A549 treated with dexamethasone at 1 μM for 4 hours (cell line): ENCODE measurements at places on chromosomes 11 and 22. TPM values are rescaled to one million over a fixed set of nuclear protein-coding genes. Genes with fewer than 3 reads are reported as not detected.

Gene APOBEC3B
- 26.4 to 32.3 TPM (median 29.2 TPM) in 5 replicates for total RNA-seq

Gene CCS
- total RNA-seq: 24.4 to 32.1 TPM (median 27.6 TPM) in 5 replicates

Gene TRIM44
- total RNA-seq: 14.3 to 29.3 TPM (median 26.5 TPM) in 5 replicates

Gene UPK2
- total RNA-seq: 0.58 to 0.86 TPM (median 0.69 TPM) in 5 replicates

Gene LDHAL6A
- not detected in 5 replicates for total RNA-seq

Gene DEFB131B
- not detected in 5 replicates for total RNA-seq

Gene VWCE
- total RNA-seq: 0.28 to 0.90 TPM (median 0.54 TPM) in 5 replicates

Gene PPP6R2
- total RNA-seq: 7.6 to 14.5 TPM (median 12.0 TPM) in 5 replicates

Gene DGCR8
- total RNA-seq: 15.6 to 21.8 TPM (median 20.6 TPM) in 5 replicates

Gene OR2D2
- not detected in 5 replicates for total RNA-seq

Gene SYT8
- total RNA-seq: 0.26 to 0.73 TPM (median 0.42 TPM) in 5 replicates

Gene OOSP4A
- not detected in 5 replicates for total RNA-seq

Gene C11orf52
- total RNA-seq: 0.15 to 0.45 TPM (median 0.26 TPM) in 5 replicates

Gene BTBD18
- total RNA-seq: 0.06 TPM in 1 of 5 replicates, not detected in the others

Gene C22orf31
- not detected in 5 replicates for total RNA-seq

Gene IL18
- 75.9 to 94.3 TPM (median 87.5 TPM) in 5 replicates for total RNA-seq

Gene UCP2
- 83.0 to 92.6 TPM (median 87.9 TPM) in 5 replicates for total RNA-seq

Gene CASP5
- not detected in 5 replicates for total RNA-seq

Gene SCGB2A2
- total RNA-seq: not detected in 5 replicates

Gene CHRDL2
- total RNA-seq: 3.1 to 5.0 TPM (median 4.4 TPM) in 5 replicates

Gene POU2AF3
- 0.85 to 1.7 TPM (median 1.4 TPM) in 5 replicates for total RNA-seq

Gene C22orf42
- total RNA-seq: not detected in 5 replicates

Gene FGF4
- total RNA-seq: 0.03 to 0.09 TPM (median 0.04 TPM) in 3 of 5 replicates, not detected in the others

Gene MOV10L1
- total RNA-seq: 0.10 TPM in 1 of 5 replicates, not detected in the others

Gene ASRGL1
- 9.9 to 14.3 TPM (median 14.1 TPM) in 5 replicates for total RNA-seq

Gene SCUBE2
- total RNA-seq: 0.40 to 0.71 TPM (median 0.61 TPM) in 5 replicates

Gene OR52N4
- total RNA-seq: not detected in 5 replicates

Gene SCGB1D1
- not detected in 5 replicates for total RNA-seq

Gene GAL3ST1
- 7.0 to 11.8 TPM (median 11.1 TPM) in 5 replicates for total RNA-seq
